ENCODE measurements at places on chromosomes 11 and 22.

- DNase-seq = no peak
Observed at GRCh38 chr11:75931124-75931523, 116.1 kb downstream of the UVRAG start.

- DNase-seq = peak; percentile 89
Observed at GRCh38 chr11:72813740-72814285, 398 bp upstream of the ATG16L2 start.

- no peak for DNase-seq
Observed at GRCh38 chr22:44850946-44851345, 98.6 kb downstream of the ARHGAP8 start.

DNA sequence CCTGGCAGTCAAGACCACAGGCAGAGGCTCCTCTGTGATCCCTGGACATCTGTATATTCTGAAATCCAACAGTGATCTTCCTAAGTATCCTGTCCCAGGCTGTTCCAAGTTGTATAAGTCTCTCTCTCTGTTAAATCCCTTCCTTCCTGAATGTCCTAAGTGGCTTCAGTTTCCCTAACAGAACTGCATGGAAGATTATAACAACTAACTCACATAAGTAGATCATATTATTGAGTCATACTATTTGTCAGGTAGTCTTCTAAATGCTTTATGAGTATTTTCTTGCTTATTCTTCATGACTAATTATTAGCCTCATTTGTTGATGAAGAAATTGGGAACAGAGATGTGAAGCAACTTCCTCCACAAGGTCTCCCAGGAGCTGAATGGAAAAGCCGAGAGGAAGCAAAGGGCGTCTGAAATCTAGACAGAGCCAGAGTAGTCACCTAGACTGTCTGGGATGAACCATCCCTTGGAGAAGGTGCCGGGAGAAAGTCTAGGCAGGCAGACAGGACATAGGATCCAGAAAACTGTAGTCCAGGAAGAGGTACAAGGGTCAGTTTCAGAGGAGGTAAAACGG is 93.2 kb upstream of the FAT3 start:
- DNase-seq = no peak

GRCh38 chr11:47766509-47767227 is 473 bp downstream of the FNBP4 start:
- DNase-seq = peak; percentile 72

GRCh38 chr11:92087725-92088537 is 136.7 kb upstream of the FAT3 start:
- DNase-seq = no peak
